A549 treated with DMSO at 1 μM for 4 hours (cell line): ENCODE measurements at places on chromosomes 1 and 21. TPM values are rescaled to one million over a fixed set of nuclear protein-coding genes. Genes with fewer than 3 reads are reported as not detected.

The SLC30A2 gene
- total RNA-seq, result 0.05 to 0.11 TPM (median 0.06 TPM) in 4 of 5 replicates, not detected in the other

The FMO3 gene
- not detected in 5 replicates for total RNA-seq

The NFIA gene
- total RNA-seq, result 5.5 to 7.0 TPM (median 6.5 TPM) in 5 replicates

The FABP3 gene
- total RNA-seq, result not detected in 5 replicates

The IGSF3 gene
- 19.0 to 26.5 TPM (median 23.3 TPM) in 5 replicates for total RNA-seq

The GPR37L1 gene
- total RNA-seq, result 0.13 to 0.22 TPM (median 0.15 TPM) in 5 replicates

The S100A14 gene
- 0.30 to 0.74 TPM (median 0.60 TPM) in 5 replicates for total RNA-seq

The ZFP69 gene
- total RNA-seq, result not detected in 5 replicates

The LCE1F gene
- total RNA-seq, result not detected in 5 replicates

The SDC3 gene
- 6.9 to 10.7 TPM (median 8.6 TPM) in 5 replicates for total RNA-seq

The ZNF593OS gene
- 0.07 to 0.78 TPM (median 0.21 TPM) in 4 of 5 replicates, not detected in the other for total RNA-seq

The RHOU gene
- total RNA-seq, result 4.8 to 8.9 TPM (median 6.6 TPM) in 5 replicates

The DIRAS3 gene
- 1.1 to 1.5 TPM (median 1.2 TPM) in 5 replicates for total RNA-seq

The HNRNPU gene
- total RNA-seq, result 378 to 407 TPM (median 397 TPM) in 5 replicates

The CD58 gene
- total RNA-seq, result 22.5 to 28.6 TPM (median 23.2 TPM) in 5 replicates

The PLA2G2A gene
- not detected in 5 replicates for total RNA-seq

The PIGR gene
- total RNA-seq, result 0.23 TPM in 1 of 5 replicates, not detected in the others

The BGLAP gene
- 0.40 to 0.53 TPM (median 0.46 TPM) in 3 of 5 replicates, not detected in the others for total RNA-seq

The RGS7 gene
- total RNA-seq, result 0.03 to 0.10 TPM (median 0.06 TPM) in 3 of 5 replicates, not detected in the others

The THEM4 gene
- 13.3 to 15.5 TPM (median 13.8 TPM) in 5 replicates for total RNA-seq

The KCNT2 gene
- 0.05 to 0.06 TPM (median 0.05 TPM) in 3 of 5 replicates, not detected in the others for total RNA-seq

The LHX8 gene
- 1.1 to 1.8 TPM (median 1.3 TPM) in 5 replicates for total RNA-seq

The DCLRE1B gene
- total RNA-seq, result 8.7 to 11.2 TPM (median 11.0 TPM) in 5 replicates

The CFAP141 gene
- not detected in 5 replicates for total RNA-seq

The USP25 gene
- 11.2 to 14.5 TPM (median 12.9 TPM) in 5 replicates for total RNA-seq

The COL16A1 gene
- total RNA-seq, result 4.2 to 7.5 TPM (median 5.3 TPM) in 5 replicates

The CYP4Z1 gene
- not detected in 5 replicates for total RNA-seq

The AMY2B gene
- 0.40 to 0.73 TPM (median 0.66 TPM) in 5 replicates for total RNA-seq

The TNFAIP8L2 gene
- not detected in 5 replicates for total RNA-seq

The LRRC38 gene
- total RNA-seq, result not detected in 5 replicates

The EDEM3 gene
- total RNA-seq, result 7.4 to 12.0 TPM (median 10.5 TPM) in 5 replicates

The DCST2 gene
- 0.22 to 0.72 TPM (median 0.46 TPM) in 5 replicates for total RNA-seq

The KRTAP19-1 gene
- not detected in 5 replicates for total RNA-seq
